PC-3 (cell line): ENCODE measurements at places on chromosomes 3 and 15. TPM values are rescaled to one million over a fixed set of nuclear protein-coding genes. Genes with fewer than 3 reads are reported as not detected.

MORC1 gene
- total RNA-seq, result not detected in 2 replicates

AMIGO3 gene
- total RNA-seq, result 1.8 and 2.1 TPM in 2 replicates

CISH gene
- 1.6 and 2.3 TPM in 2 replicates for total RNA-seq

CCDC174 gene
- 8.2 and 16.1 TPM in 2 replicates for total RNA-seq

CYP19A1 gene
- total RNA-seq, result not detected in 2 replicates

USP13 gene
- 14.8 and 18.0 TPM in 2 replicates for total RNA-seq

CSNK1G1 gene
- total RNA-seq, result 7.8 and 9.8 TPM in 2 replicates

DNA sequence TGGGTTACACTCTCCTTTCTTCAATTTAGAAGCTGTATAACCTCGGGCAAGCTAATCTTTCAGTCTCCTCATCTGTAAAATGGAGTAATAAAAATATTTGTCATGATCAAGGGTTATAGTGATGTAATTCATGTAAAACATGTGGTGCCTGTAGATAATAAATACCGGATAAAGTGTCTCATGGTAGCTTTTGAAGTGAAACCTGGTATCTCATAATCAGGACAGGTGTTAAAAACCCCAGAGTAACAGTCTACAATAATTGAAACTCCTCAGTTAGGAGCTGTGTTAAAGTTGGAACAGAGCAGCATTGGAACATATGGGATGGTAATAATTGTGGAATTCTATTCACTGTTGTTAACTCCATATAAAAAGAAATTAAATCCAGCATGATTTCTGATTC, 884 bp upstream of the KNL1 start:
- DNase-seq, result no peak

GRCh38 chr15:73989001-73989798, 2.9 kb downstream of the STOML1 start:
- peak; percentile 72 for DNase-seq

DNA sequence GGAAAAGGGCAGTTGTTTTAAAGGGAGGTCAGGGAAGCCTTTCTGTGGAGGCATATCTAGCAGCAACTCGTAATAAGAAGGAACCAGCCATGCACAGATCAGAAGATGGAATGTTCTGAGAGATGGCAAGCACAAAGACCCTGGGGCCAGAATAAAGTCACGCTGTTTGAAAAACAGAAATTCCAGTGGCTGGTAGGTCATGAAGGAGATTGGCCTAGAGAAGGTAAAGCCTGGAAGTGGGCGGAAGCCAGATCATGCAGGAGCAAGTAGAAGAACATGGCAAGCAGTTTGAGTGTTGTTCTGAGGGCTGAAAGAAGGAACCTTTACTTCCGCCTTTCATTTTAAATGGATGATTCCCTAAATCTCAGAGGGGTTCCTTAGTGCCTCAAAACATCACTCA, 208.1 kb upstream of the PPP2R3A start:
- DNase-seq, result no peak

GRCh38 chr3:194779729-194780224, 94.1 kb downstream of the FAM43A start:
- DNase-seq, result no peak

DNA sequence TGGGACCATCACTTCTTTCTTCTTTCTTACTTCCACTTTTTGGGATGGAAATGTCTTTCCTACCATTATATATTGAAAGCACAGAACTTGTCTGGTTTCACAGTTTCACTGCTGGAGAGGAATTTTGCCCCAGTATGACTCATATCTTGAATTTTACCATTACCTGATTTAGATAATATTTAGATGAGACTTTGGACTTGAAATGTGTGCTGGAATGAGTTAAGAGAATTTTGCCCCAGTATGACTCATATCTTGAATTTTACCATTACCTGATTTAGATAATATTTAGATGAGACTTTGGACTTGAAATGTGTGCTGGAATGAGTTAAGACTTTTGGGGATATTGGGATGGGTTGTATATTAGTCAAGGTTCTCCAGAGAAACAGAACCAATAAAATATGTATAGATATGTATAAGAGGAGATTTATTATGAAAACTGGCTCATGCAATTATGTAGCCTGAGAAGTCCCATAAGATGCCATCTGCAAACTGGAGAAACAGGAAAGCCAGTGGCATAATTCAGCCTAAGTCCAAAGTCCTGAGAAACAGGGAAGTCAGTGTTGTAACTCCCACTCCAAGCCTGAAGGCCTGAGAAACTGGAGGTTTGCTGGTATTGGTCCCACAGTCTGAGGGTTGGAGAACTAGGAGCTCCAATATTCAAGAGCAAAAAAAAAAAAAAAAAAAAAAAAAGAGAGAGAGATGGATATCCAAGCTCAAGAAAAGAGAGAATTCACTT, 1029.2 kb downstream of the EPHA3 start:
- no peak for DNase-seq

DNA sequence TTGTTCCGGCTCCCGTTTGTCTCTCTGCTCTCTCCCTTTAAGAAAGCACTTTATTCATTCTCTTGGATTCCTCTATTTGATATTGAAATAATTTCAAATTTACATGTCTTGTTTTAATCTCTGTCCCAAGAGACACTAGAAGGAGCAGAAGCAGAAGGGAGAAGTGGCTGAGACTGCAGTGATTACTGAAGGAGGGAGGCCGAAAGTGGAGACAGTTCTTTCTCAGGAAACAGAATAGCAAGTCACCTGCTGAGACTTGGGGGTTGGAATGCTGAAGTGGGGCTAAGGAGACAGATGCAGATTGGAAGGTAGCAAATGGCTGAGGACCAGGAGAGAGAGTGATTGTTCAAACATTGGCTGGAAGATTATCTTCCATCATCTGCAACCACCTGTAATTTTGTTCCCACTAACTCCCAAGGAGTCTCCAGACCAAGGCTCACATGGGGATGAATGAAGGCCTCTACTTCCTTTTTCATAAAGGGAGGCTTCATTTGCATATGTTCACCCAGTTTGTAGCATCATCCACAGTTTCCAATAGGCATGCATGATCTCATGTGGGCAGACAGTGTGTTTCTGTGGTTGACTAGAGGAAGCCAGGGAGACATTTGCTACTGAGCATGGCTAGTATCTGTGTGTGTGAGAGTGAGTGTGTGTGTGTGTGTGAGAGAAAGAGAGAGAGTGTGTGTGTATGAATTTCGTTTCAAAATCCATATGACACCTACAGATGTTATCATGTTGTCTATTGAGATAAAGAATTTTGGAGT, 24.0 kb downstream of the LTF start:
- DNase-seq, result no peak

- DNase-seq, result no peak
These were observed 24.1 kb downstream of the CCDC54 start for GRCh38 chr3:107401301-107401700.

DNA sequence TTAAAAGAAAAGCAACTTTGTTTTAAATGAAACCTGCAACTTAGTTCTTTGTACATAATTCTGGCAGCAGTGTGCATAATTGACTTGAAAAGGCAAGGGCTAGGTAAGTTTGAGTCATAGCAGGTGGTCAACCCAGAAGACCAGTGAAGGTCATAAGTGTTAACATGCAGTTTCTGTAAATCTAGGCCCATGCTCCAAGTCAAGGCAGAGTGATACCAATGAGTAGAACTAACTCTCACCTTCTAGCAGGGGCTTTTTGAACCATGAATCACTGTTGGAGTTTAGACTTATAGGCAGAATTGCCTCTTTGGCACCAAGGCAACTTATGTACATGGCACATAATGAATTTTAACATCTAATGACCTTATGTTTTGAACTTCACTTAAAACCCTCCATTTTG, 29.5 kb upstream of the IL20RB start:
- DNase-seq, result no peak

DNA sequence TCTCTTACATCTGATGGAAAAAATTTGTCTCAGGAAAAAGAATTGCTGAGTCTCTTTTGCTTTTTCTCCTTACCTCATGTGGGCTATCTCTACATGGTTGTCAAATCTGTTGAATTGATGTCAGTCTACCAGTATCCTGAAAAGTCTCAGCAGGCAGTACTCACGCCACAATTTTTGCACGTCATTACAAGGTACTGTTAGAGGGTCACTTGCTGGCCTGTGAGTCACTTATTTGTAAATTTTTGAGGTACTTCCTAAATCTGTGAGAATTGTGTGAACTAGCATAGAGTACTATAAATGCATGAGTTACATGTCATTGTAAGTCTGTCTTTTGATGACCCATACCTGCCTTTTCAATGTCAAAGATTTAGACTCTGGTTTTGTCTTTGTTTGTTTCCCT, 15.9 kb downstream of the HPS3 start:
- DNase-seq, result no peak

- peak; percentile 79 for DNase-seq
These were observed 24.6 kb upstream of the DMXL2 start for GRCh38 chr15:51647128-51647562.

DNA sequence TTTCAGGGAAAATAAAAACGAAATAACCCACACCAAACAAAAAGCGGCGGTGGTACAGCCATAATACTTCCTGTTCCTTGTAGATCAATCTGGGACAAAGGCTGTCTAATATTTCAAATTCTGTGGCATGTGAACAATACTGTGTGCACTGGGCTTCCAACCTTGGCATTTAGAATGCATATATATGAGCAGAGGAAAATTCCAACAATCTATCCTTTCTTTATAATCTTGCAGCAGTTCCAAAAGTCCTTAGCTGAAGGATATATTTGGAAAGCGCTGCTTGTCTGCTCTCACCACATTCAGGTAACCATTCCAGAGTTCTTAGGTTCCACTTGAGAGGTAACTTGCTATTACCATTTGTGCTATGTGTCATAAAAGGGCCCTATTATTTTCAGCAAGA, 231.8 kb downstream of the RBMS3 start:
- no peak for DNase-seq

- peak; percentile 53 for DNase-seq
These were observed 1.3 kb downstream of the TSPAN3 start for GRCh38 chr15:77069521-77070121.

- peak; percentile 15 for DNase-seq
These were observed 124.8 kb downstream of the DMXL2 start for GRCh38 chr15:51497806-51498205.

DNA sequence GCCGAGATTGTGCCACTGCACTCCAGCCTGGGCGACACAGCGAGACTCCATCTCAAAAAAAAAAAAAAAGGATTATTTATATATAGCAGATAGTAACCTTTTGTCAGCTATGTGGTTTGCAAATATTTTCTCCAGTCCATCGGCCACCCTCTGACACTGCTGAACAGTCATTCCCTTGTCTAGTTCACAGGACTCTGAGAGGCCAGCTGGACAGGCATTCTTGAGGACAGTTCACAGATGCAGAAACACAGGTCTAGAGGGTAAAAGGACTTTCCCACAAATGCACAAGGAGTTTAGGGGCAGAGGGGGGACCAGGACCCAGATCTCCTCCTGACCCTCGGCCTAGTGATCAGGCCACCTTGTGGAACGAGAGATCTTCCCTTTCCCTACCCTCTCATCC, 7.5 kb upstream of the TMEM40 start:
- DNase-seq, result no peak

GRCh38 chr3:31232055-31233025, 300.4 kb upstream of the STT3B start:
- DNase-seq, result no peak

GRCh38 chr15:77630956-77631744, 1.6 kb downstream of the LINGO1 start:
- no peak for DNase-seq

- DNase-seq, result no peak
These were observed 28.7 kb upstream of the MFSD1 start for GRCh38 chr3:158773166-158773565.

- no peak for DNase-seq
These were observed 113.1 kb downstream of the ATG7 start for GRCh38 chr3:11385326-11385725.

- DNase-seq, result peak; percentile 44
These were observed 37.4 kb upstream of the GOLGA8B start for GRCh38 chr15:34620814-34621213.

GRCh38 chr15:85788771-85789495, 5.8 kb downstream of the KLHL25 start:
- peak; percentile 19 for DNase-seq

DNA sequence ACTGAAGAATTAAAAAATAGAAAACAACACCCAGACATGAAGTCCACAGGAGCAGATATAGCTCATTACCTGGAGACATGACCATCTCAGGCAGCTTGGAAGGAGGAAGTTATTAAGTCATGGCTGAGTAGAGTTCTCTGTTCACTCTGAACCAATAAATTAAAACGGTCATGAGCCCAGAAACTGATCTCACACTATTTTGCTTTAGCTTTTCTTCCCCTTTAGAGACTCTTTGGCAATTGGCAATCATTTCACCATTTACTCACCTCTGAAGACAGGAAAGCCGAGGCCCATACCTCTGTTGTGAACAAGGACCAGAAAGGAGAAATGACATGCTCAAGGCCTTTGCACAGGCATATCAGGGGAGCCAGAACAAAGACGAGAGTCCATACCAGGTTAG, 26.6 kb downstream of the CLDN18 start:
- DNase-seq, result no peak

DNA sequence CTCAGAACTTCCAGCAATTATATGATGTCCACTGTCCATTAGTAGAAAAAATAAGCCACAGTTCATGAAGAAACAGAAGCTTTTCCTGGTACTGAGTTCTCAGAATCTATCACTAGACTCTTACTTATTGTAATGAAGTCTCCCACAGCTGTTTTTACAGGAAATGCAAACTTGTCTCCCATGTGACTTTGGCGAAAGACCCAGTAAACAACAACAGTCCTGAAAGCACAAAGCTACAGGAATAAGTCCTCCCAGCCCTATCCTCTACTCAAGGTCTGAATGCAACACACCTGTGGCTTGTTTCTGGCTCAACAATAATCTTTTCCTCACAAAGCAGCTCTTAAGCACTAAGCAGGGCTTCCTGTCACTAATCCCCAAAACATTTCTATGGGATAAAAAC, 55.9 kb downstream of the EOMES start:
- DNase-seq, result no peak

GRCh38 chr15:50181969-50182218, at the start of gene SLC27A2:
Gene SLC27A2 (plus strand): TSS chr15:50182196. CDS start chr15:50182428, 232 bp downstream.
- DNase-seq, result peak; percentile 53

DNA sequence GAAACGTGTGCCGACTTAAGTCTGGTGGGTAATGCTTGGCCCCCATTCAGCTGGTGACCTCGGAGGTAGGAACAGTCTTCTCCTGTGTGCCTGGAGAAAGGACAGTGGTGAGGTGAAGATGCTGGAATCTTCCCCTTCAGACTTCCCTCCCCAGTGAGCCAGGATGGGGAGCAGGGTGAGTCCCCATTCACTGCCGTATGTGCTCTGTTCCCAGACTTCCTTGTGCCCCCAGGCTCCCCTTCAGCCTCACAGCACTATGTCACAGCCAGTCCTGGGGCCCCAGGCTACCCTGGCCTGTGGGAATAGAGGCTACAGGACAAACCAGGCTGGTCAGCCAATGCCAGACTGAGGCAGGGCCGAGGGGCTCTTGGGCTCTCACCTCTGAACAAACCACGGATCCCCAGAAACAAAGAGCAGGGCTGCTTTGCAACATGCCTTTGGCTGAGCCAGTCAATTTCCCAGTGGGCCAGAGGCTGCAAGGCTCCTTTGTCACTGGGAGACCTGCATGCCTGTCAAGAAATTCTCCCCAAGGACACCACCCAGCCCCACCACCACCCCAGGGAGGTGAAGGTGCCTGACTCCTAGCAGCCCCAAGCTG, 31.8 kb upstream of the HHATL start:
- DNase-seq, result no peak

DNA sequence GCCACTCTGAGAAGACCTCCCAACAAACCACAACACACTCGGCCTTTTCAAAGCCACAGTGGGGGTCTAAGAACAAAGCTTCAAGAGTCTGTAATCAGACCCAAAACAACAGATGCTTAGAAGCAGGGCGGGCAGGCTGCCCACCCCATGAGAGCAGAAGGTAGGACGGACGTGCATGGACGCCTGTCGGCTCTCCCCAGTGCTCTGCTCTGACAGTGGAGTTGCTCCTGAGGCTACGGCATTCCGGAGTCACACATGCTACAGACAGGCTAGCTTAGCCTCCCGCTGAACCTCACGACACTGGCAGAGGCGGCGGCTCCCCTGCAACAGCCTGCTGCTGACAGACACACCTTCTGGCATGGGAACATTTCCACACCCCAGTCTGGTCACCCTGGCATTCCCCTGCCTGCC, 33.5 kb downstream of the SLCO2A1 start:
- no peak for DNase-seq
